ENCODE measurements at places on chromosomes 11 and 22.

DNA sequence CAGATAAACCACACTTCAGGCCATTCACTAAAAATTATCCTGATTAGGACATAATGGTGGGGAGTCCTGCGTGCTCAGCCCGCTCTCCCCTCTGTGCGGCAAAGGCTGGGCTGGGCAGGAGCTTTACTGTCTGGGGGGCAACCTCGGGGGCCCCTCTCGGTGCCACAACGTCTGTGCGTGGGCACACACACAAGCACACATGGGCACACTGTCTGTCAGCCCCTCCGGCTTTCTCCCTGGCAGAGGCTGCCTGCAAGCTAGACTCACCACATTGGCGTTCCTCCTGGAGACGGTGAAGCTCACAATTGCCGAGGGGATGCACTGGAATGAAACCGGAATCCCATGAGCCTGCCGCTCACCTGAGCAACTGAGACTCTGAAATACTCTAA lies 5.2 kb downstream of the MLC1 start:
- DNase-seq: no peak
- H3K27ac ChIP-seq: no peak overlapping the region
- no peak overlapping the region for H3K4me3 ChIP-seq
- H3K4me1 ChIP-seq: peaks cover 2% of the 10 kb centered on the region
- no peaks in the 10 kb centered on the region for H3K27me3 ChIP-seq

DNA sequence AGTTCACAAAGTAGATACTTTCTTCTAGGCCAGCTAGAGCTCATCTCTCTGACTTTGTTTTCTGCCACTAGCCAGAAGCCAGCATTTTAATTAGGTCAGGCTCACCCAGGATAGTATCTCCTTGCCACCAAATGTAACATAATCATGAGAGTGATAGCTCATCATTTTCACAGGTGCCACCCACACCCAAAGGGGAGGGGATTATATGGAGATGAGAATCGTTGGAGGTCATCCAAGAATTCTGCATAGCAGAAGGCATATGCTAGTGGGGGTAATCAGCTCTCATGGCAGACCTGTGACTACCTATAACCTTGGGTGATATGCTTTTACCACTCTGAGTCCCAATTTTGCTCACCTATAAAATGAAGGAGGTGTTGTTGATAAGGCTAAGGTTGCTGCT lies 523.0 kb downstream of the METTL15 start:
- no peaks in the 10 kb centered on the region for H3K36me3 ChIP-seq
- H3K27me3 ChIP-seq: no peaks in the 10 kb centered on the region
- H3K4me3 ChIP-seq: no peak overlapping the region
- no peaks in the 10 kb centered on the region for H3K4me1 ChIP-seq

- H3K36me3 ChIP-seq: no peaks in the 10 kb centered on the region
- H3K4me1 ChIP-seq: peaks cover 6% of the 10 kb centered on the region
- H3K27me3 ChIP-seq: no peaks in the 10 kb centered on the region
- H3K4me3 ChIP-seq: peak within 1 kb of the TSS; percentile 32
- peak; percentile 94 for DNase-seq
Measured at GRCh38 chr11:118076754-118077281, at the start of gene TMPRSS4. Gene TMPRSS4 (plus strand): TSS chr11:118077078. CDS start chr11:118077303, 225 bp downstream.

- no peak overlapping the region for H3K4me3 ChIP-seq
- H3K27ac ChIP-seq: no peak overlapping the region
- DNase-seq: peak; percentile 23
- H3K27me3 ChIP-seq: no peaks in the 10 kb centered on the region
- no peaks in the 10 kb centered on the region for H3K36me3 ChIP-seq
Measured at GRCh38 chr22:32073823-32074380, 30.8 kb downstream of the SLC5A1 start.

- no peaks in the 10 kb centered on the region for H3K36me3 ChIP-seq
- DNase-seq: no peak
- no peak overlapping the region for H3K4me3 ChIP-seq
- no peaks in the 10 kb centered on the region for H3K4me1 ChIP-seq
- H3K27ac ChIP-seq: no peak overlapping the region
Measured at GRCh38 chr11:70168405-70168754, 34.7 kb upstream of the FADD start.

GRCh38 chr11:81852896-81853295 lies 880.8 kb downstream of the FAM181B start:
- H3K4me1 ChIP-seq: no peaks in the 10 kb centered on the region
- H3K4me3 ChIP-seq: no peak overlapping the region
- no peak overlapping the region for H3K27ac ChIP-seq
- no peaks in the 10 kb centered on the region for H3K36me3 ChIP-seq
- H3K27me3 ChIP-seq: no peaks in the 10 kb centered on the region
- no peak for DNase-seq

DNA sequence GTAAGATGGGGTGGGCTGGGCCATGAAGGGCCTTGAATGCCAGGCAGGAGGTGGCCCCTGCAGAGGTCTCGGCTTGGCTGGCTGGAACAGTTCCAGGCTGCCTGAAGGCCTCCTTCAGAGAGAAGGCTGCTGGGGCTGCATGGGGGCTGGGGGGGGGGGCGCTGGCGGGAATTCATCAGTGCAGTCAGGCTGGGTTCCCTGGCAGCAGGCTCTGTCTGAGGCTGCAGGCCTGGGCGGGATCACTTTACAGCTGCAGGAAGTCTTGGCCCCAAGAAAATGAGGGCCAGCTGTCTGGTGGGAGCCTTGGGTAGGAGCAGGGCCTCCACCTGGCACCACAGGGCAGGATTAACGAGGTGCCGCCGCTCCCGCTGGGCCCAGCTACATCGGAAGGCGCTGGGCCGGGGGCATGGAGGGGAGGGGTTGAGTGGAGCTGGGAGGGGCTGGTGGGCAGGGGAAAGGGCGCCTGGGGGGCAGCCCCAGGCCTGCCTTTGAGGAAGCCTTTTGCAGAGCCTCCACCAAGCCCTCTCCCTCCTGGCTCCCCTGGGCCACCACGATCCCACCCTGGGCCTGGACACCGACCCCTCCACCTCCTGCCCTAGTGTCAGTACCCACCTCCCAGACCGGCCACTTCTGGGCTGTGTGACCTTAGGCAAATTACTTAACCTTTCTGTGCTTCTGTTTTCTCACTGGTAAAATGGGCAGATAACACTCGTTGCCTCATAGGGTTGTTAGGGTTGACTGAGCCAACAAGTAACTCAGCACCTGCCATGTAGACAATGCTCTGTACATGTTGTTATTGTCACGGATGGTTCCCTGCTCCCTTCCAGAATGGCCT lies 31.0 kb upstream of the HMOX1 start:
- no peak overlapping the region for H3K4me3 ChIP-seq
- no peaks in the 10 kb centered on the region for H3K4me1 ChIP-seq
- DNase-seq: no peak
- H3K27me3 ChIP-seq: no peaks in the 10 kb centered on the region
- H3K36me3 ChIP-seq: no peaks in the 10 kb centered on the region
- peak overlapping the region; percentile 12 for H3K27ac ChIP-seq

DNA sequence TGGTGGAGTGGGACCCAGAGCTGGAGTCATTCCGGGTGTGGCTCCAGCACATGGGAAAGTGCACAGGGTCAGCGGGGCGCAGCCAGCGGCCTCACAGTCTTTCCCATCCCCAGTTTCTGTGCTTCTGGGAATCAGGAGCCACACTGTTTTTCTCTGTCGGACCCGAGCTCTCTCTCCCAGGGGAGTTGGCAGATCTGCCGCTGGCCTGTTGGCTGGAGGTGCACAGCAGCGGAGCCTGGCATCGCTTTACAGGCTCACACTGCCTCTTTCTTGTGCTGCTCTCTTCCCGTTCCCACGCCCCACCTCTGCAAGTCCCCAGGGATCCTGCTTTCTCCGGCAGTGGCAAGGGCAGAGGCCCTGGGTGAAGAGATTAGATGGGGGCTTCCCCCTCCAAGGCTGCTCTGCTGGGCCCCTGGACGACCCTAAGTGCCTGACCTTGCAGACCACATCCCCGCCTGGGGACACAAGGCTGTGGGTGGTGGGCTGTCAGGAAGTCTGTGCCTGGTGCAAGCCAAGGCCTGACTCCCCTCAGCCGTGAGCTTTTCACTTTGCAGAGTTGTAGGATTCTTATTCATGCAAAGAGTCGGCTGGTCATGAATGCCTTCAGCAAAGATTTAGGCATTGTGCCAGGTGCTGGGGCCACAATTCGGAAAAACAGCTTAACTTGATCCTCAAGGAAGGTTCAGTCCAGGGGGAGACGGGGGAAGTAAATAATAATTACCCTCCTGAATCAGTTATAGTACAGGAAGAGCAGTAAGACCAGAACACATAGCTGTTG lies 116.3 kb downstream of the TIMP3 start:
- H3K36me3 ChIP-seq: no peaks in the 10 kb centered on the region
- H3K27me3 ChIP-seq: no peaks in the 10 kb centered on the region
- H3K4me3 ChIP-seq: no peak overlapping the region
- H3K4me1 ChIP-seq: no peaks in the 10 kb centered on the region
- DNase-seq: no peak
- no peak overlapping the region for H3K27ac ChIP-seq

GRCh38 chr11:17008099-17008498 lies 6.1 kb downstream of the PLEKHA7 start:
- no peak for DNase-seq
- no peaks in the 10 kb centered on the region for H3K36me3 ChIP-seq
- no peaks in the 10 kb centered on the region for H3K27me3 ChIP-seq
- no peak overlapping the region for H3K27ac ChIP-seq
- no peak overlapping the region for H3K4me3 ChIP-seq

DNA sequence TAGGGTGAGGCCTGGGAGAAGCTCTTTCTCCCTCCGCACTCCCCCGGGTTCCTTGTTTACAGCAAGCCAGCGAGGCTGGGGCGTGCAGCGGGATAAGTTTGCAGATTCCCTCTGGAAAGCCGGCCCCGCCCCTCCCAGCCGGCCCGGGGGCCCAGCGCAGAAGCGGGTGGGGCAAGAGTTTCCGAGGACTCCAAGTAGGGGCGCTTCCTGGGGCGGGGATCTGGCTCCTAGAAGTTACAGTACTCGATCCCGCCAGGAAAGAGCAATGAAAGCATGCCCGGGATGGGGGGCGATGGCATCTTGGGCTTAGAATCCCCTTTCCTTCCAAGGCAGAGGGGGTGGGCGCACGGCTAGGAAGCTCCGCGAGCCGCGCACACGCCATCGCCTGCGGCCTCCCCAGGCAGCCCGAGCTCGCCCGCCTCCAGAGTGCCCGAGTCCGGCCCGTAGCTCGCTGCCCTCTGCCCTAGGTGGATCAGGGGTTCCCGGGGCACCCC lies 385 bp downstream of the TST start:
- H3K36me3 ChIP-seq: no peaks in the 10 kb centered on the region
- H3K27ac ChIP-seq: peak overlapping the region; percentile 99
- H3K4me1 ChIP-seq: peaks cover 49% of the 10 kb centered on the region
- no peaks in the 10 kb centered on the region for H3K27me3 ChIP-seq
- peak; percentile 89 for DNase-seq

DNA sequence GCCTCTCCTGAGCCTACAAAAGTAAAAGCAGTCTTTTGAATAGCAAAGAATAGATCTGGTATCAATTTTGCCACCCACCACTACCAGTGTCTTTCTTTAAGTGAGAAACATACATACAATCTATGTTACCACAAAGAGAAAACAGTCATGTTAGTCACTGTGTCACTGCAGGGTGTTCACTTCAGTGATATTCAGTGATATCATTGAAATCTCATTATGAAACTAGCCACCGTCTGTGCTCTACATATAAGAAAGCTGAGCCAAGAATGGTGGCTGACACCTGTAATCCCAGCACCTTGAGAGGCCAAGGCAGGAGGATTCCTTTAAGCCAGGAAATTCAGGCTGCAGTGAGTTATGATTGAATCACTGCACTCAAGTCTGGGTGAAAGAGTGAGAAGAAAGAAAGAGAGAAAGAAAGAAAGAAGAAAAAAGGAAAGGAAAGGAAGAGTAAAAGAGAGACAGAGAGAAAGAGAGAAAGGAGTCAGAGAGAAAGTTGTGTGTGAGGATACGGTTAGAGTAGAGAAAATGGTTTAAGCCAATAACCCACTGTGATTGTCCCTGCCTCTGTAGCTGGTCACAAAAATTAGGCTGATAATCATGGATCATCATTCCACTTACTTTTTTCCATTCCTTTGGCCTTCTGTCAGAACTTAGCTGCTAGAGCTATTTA lies 847.1 kb downstream of the FAM181B start:
- H3K27ac ChIP-seq: no peak overlapping the region
- DNase-seq: no peak
- H3K36me3 ChIP-seq: no peaks in the 10 kb centered on the region
- H3K4me3 ChIP-seq: no peak overlapping the region

GRCh38 chr11:36091256-36091811 lies 147.5 kb downstream of the LDLRAD3 start:
- no peaks in the 10 kb centered on the region for H3K4me1 ChIP-seq
- no peaks in the 10 kb centered on the region for H3K36me3 ChIP-seq
- H3K27ac ChIP-seq: no peak overlapping the region
- no peak for DNase-seq

- H3K4me3 ChIP-seq: no peak overlapping the region
- no peaks in the 10 kb centered on the region for H3K4me1 ChIP-seq
- no peak overlapping the region for H3K27ac ChIP-seq
- H3K36me3 ChIP-seq: no peaks in the 10 kb centered on the region
- no peak for DNase-seq
Measured at GRCh38 chr11:126874831-126875230, 125.7 kb downstream of the KIRREL3 start.

DNA sequence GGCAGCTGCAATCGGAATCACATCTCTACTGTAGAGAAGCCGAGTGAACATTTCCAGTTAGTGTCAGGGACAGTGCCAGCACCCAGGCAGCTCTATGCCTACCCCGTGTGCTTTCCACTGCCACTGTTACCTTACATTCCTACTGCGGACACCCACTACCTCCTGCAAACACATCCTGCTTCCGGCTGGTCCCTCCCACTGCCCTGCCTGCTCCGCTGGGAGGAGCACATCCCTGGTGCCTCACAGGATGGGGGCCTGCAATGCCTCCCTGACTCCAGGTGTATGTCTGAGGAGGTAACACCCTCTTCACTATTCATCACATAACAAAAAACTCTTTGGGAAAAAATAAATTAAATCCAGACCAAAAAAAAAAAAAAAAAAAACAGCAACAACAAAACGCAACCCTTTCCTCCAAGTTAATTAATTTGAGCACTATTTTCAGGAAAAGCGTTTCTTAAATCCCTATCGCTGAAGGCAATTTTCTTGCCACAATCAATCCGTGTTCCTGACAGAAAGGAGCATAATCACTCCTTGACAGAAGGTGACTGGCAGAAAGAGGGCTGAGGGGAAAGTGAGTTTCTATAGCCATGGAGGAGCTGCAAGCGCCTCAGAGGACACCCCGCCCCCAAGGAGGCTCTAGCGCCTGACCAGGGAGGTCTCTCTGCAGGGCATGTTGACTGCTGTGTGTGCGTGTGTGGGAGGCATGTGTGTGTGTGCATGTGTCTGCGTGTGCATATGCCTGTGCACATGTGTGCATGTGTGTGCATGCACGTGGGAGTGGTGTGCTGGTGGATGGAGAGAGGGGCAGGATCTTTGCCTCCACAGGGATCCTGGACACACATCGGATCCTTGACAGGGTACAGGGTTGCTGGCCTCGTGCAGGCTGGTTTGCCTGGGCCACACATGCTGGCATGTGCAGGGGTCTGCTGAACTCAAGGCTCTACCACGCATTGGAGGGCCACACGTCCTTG lies 134.8 kb upstream of the NTM start:
- H3K27ac ChIP-seq: no peak overlapping the region
- H3K27me3 ChIP-seq: no peaks in the 10 kb centered on the region
- H3K4me3 ChIP-seq: no peak overlapping the region
- no peaks in the 10 kb centered on the region for H3K36me3 ChIP-seq
- H3K4me1 ChIP-seq: no peaks in the 10 kb centered on the region
- no peak for DNase-seq
